Foreskin melanocyte (primary cell): ENCODE measurements at places on chromosomes 4 and X.
A peak's percentile ranks its signal among the peaks of the same experiment; 100 is the strongest.

- no peak for DNase-seq
Observed at GRCh38 chr4:164023214-164023613, 528.7 kb downstream of the TMA16 start.

DNA sequence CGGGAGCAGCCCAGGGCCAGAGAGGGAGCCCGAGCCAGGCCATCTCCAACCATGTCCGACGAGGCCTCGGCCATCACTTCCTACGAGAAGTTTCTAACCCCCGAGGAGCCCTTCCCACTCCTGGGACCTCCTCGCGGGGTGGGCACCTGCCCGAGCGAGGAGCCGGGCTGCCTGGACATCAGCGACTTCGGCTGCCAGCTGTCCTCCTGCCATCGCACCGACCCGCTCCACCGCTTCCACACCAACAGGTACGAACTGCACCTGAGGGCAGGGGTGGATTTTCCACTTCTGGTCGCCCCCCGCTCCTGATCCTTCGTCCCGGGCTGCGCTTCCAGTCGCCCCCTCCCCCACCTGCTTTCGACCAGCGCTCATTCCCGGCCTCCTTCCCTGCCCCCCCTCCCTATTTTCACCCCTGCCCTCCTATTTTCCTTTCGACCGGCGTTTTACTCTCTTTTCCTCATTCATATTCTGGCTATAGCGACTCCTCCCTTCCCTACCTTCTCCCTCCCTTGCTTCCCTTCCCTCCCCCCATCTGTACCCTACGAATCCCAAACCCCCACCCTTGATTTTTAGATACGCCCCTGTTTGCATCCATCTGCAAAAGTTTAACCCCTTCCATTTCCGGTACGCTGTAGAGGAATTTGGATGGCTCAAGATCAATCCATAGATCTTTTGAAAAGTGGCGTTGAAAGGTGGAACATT, 633 bp downstream of the FAM199X start:
- DNase-seq: no peak

DNA sequence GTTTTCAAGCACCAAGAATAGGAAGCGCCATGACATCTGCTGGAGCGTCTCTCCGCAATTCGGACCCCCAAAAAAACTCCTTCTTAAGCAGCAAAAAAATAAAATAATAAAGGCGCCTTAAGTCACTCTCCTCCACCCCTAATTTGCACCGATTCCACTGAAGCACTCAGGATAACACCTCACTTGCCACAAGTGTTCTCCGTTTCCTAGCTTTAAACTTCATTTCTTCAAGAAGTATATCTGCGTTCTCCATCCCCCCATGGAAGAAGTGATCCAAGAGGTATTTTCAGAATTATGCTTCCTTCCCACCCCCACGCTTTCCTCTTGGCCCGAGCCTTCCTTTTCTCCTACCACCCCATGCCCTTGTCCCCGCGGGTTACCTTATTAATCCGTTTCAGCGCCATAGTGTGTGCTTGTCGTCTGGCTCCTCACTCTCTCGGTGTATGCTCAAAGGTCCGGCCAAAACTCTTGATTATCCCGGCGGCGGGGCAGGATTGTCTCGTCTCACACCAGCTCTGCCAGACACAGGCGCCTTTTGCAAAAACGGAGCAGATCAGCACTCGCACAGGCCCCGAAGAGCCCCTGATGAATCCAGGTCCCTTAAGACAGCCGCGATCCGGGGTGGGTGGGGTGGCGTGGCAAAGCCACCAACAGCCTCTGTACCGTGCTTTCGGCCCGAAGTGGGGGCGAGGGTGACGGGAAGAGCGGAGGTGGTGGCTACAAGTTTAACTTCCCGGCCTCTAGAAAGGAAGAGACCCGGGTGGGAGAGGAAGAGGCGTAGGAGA, 1.1 kb downstream of the UBE2D3 start:
- no peak for DNase-seq

- DNase-seq: peak; percentile 26
Observed at GRCh38 chrX:103157496-103158316, 57.2 kb upstream of the BEX4 start.

DNA sequence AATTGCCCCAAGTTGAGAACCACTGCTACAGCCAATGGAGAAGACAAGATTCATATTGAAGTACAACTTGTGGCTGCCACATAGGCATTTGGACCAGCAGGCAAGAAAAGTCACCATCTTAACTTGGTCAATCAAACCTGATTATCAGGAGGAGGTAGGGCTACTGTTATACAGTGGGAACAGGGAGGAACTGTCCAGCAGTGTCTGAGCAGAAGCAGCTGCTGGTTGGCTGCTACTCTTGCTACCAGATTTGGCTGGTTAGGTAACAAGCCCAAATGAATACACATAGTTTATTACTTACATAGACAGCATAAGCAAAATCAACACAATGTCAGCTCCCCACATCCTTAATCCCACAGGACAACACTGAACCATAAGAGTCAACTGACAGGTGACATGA, 39.4 kb downstream of the ATP1B4 start:
- DNase-seq: no peak

DNA sequence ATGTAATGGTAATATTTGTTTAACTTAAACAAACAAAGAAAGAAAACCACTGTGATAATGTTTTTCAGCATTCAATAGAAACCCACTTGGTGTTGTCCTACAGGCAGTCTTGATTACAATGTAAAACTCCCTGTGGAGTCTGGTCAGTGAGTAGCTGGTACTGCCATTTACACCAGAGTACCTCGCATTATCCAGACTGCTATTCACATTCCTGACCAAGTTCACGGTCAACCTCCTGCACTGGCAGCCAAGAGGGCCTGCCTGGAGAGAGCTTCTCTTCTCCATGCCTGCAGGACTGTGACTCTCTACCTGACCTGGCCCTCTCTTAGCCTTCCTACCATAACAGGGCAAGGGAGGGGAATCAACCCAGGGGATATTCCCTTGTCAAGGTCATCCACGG, 2.9 kb upstream of the LONRF3 start:
- DNase-seq: no peak
